ENCODE measurements at places on chromosomes 5 and 9. TPM values are rescaled to one million over a fixed set of nuclear protein-coding genes. Genes with fewer than 3 reads are reported as not detected.

DNA sequence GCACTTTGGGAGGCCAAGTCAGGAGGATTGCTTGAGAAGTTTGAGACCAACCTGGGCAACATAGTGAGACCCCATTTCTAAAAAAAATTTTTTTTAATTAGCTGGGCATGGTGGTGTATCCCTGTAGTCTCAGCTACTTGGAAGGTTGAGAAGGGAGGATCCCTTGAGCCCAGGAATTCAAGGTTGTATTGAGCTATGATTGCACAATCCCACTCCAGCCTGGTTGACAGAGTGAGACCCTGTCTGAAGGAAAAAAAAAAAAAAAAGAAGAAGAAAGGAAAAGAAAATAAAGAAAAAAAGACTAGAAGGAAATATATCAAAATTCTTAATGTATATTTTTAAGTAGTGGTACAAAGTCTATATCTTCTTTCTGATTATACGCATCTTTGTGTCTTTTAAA is 28.8 kb upstream of the PCDHB1 start:
- no peak for DNase-seq

- DNase-seq, result no peak
Measured at GRCh38 chr9:129211686-129212085, 33.6 kb upstream of the IER5L start.

- no peak for DNase-seq
Measured at GRCh38 chr9:1869843-1870242, 145.3 kb upstream of the SMARCA2 start.

DNA sequence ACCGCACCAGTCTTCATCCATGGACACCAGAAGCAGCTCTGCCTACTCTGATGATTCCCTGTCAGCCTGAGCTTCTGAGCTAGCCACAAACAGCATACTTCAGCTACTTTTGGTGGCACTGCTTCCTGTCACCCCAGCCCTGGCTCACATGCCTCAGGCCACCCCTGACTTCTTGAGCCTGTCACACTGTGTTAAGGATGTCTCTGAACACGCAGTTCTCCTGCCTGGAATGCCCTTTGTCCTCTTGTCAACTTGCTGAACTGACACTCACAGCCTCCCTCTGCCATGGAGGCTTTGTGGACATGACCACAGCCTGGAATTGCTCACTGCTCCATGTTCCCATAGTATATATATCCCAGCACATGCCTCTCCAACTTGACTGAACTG is 7.2 kb downstream of the MACROH2A1 start:
- DNase-seq, result no peak

GRCh38 chr9:114372921-114373448 is 14.8 kb downstream of the AKNA start:
- DNase-seq, result no peak

DNA sequence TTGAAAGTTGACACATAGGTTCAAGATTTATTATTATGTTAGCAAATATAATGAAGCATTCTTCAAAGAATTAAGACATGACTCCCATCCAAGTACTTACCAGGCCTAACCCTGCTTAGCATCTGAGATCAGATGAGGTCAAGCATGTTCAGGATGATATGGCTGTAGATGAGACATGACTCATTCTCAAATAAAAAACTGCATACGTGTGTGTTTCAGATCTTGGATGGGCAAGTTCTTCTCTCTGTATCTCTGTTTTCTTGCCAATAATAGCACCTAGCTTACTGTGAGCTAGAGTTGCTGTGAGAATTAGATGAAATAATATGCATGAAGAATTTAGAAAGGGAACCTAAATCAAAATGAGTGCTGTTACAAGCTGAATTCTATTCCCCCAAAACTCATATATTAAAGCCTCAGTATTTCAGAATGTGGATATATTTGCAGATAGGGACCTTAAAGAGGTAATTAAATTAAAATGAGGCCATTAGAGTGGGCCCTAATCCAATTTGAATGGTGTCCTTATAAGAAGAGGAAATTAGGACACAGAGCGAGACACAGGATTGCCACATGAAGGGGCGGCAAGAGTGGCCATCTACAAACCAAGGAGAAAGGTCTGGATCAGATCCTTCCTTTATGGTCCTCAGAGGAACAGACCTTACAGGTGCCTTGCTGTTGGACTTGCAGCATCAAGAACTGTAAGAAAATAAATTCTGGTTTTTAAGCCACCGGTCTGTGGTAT is 146.2 kb downstream of the MARCHF11 start:
- no peak for DNase-seq

DNA sequence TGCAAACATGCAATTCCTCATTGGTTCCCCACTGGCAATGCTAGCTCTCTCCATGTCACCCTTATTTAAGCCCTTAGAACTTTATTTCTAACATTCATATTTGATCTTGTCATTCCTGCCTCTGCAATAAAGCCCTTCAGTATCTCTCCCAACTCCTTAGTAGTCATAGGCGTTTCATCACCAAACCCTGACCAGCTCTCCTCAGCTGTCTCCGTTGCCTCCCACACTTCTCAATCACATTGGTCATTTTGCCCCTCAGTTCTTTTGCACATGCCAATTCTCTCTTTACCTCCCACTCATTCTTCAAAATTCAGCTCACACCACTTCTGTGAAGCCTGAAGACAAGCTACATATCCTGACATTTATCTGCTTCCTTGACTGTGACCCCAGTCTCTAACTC is 2.8 kb upstream of the RUSC2 start:
- DNase-seq, result no peak

DNA sequence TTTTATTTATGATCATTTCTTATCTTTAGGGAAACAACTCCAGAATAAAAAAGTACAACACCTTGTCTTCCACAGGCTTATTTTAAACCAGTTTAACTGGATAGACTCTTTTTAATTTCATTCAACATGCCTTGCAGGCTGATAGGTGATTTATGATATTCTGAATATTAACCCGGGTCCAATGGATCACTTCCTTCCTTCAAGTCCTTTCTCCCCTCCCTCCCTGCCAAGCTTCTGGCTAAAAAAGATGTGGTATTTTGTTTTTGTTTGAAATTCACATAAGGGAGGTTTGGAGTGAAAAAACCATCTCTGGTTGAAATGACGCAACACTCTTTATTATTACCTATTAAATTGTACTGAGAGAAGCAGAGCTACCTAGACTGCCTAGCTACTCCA is 265.3 kb downstream of the MLLT3 start:
- DNase-seq, result no peak

DNA sequence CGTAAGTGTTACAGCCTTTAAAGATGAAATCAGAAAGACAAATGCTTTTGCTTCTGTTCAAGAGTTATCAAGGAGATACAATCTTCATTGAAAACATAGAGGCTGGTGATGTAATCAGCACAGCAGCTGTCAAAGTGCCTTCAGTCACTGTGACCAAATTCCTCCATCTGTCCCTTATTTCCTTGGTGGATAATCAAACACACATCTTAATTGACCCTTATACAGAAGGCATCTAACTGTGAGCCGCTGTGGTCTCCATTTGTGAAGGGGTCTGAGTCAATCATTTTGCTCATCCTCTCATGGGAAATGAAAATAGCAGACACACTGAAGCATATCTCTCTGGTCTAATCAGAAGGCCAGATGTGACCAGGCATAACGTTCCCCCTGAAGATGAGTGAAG is 130.1 kb upstream of the TLR4 start:
- no peak for DNase-seq

- DNase-seq, result peak; percentile 63
Measured at GRCh38 chr5:90221951-90222350, 187.6 kb downstream of the CETN3 start.

DNA sequence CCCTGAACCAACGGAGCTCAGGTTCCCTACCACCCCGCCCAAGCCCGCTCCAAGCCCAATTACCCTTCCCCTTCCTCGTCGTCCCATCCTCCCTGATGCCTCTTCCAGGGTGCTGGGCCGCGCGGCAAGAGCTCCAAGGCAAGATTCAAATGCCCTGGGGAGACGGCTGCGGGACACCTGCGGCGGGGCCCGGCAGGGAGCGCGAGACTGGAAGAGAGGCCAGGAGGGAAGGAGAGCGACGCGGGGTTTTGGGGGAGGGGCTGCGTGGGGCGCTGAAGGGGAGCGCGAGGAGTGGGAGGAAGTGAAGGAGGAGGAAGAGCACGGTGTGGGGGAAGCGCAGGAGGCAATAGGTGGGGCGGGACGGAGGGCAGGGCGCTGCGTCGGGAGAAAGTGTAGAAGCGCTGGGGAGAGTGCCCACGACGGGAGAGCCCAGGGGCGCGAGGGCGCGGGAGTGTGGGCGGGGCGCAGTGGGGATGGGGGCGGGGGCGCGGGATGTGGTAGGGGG is 975 bp upstream of the NXNL2 start:
- no peak for DNase-seq

CDC20B gene
- total RNA-seq, result not detected

UIMC1 gene
- 35.2 TPM for total RNA-seq

KCNMB1 gene
- not detected for total RNA-seq

C7 gene
- not detected for total RNA-seq

DBH gene
- total RNA-seq, result not detected

DNAI1 gene
- not detected for total RNA-seq

KCNV2 gene
- not detected for total RNA-seq
